ENCODE measurements at places on chromosomes 1 and 21. TPM values are rescaled to one million over a fixed set of nuclear protein-coding genes. Genes with fewer than 3 reads are reported as not detected.

The AADACL4 gene
- not detected for total RNA-seq

The PLCH2 gene
- 0.55 TPM for total RNA-seq

The ARHGAP30 gene
- total RNA-seq, result 15.6 TPM

The FCGR1A gene
- total RNA-seq, result not detected

The ATG4C gene
- 42.4 TPM for total RNA-seq

The KRTAP25-1 gene
- not detected for total RNA-seq

The C1orf105 gene
- total RNA-seq, result not detected

The FAM131C gene
- not detected for total RNA-seq

The NGF gene
- total RNA-seq, result 1.8 TPM

The MAP3K6 gene
- total RNA-seq, result 38.5 TPM

The CDCA8 gene
- total RNA-seq, result 3.6 TPM

Measured in stomach (tissue), 19 donors.